Activated CD8-positive, alpha-beta memory T cell treated with anti-CD3 and anti-CD28 coated beads, Interleukin-2, amount 10 ng/mL, durations not matched to agents 7 days and 5 days (primary cell): ENCODE measurements at places on chromosomes 5 and 9. TPM values are rescaled to one million over a fixed set of nuclear protein-coding genes. Genes with fewer than 3 reads are reported as not detected.

PDCD1LG2 gene
- total RNA-seq, result 1.5 TPM

DPH7 gene
- total RNA-seq, result 45.1 TPM

GRCh38 chr9:88072831-88073375, 65.4 kb downstream of the SPATA31C2 start:
- H3K36me3 ChIP-seq, result no peaks in the 10 kb centered on the region
- no peak for DNase-seq
- H3K27me3 ChIP-seq, result peaks cover 72% of the 10 kb centered on the region
- no peak overlapping the region for H3K27ac ChIP-seq

NDFIP1 gene
- 28.5 TPM for total RNA-seq

DNA sequence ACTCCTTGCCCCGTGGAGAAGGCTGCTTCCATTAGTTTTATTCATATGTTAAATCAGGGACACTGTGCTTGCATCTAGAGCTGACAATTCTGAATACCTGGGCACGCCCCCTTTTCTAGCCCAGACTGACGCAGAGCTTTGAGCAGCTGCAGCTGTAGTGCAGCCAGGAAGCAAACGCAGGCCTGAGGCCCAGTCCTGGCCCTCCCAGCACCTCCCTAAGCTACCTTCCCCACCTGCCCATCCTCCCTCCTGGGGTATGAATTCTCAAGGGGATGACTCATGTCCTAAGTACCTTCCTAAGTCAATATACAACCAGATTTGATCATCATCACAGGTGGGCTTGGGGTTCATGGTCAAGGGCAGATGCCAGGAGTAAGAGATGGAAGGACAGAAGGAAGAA, 3.5 kb downstream of the PHF19 start:
- H3K4me1 ChIP-seq, result peaks cover 69% of the 10 kb centered on the region

- H3K27me3 ChIP-seq, result no peaks in the 10 kb centered on the region
- peaks cover 2% of the 10 kb centered on the region for H3K36me3 ChIP-seq
- no peak overlapping the region for H3K27ac ChIP-seq
- DNase-seq, result no peak
These were observed 3.3 kb downstream of the MAPKAP1 start for GRCh38 chr9:125703662-125704061.

PTAR1 gene
- total RNA-seq, result 47.5 TPM

DNA sequence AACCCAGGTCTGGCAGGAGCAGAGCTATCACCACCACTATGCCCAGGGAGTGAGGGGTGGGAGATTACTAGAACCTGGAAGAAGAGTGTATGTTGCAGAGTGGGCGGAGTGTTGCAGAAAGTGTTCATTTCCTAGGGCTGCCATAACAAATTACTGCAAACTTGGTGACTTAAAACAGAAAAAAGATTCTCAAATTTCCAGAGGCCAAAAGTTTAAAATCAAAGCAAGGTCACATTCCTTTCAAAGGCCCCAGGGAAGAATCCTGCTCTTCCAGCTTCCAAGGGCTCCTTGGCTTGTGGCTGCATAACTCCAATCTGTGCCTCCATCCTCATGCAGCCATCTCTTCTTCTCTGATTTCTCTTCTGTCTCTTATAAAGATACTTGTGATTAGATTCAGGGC, 30.6 kb upstream of the SPINK4 start:
- H3K27ac ChIP-seq, result no peak overlapping the region
- H3K36me3 ChIP-seq, result no peaks in the 10 kb centered on the region
- DNase-seq, result no peak
- H3K4me3 ChIP-seq, result no peak overlapping the region
- H3K27me3 ChIP-seq, result peaks cover 2% of the 10 kb centered on the region

GRCh38 chr9:121884057-121884541, 209.0 kb downstream of the TTLL11 start:
- no peak for DNase-seq
- H3K27ac ChIP-seq, result no peak overlapping the region
- H3K36me3 ChIP-seq, result no peaks in the 10 kb centered on the region
- no peak overlapping the region for H3K4me3 ChIP-seq
- peaks cover 57% of the 10 kb centered on the region for H3K4me1 ChIP-seq

TCERG1 gene
- 104 TPM for total RNA-seq

DNA sequence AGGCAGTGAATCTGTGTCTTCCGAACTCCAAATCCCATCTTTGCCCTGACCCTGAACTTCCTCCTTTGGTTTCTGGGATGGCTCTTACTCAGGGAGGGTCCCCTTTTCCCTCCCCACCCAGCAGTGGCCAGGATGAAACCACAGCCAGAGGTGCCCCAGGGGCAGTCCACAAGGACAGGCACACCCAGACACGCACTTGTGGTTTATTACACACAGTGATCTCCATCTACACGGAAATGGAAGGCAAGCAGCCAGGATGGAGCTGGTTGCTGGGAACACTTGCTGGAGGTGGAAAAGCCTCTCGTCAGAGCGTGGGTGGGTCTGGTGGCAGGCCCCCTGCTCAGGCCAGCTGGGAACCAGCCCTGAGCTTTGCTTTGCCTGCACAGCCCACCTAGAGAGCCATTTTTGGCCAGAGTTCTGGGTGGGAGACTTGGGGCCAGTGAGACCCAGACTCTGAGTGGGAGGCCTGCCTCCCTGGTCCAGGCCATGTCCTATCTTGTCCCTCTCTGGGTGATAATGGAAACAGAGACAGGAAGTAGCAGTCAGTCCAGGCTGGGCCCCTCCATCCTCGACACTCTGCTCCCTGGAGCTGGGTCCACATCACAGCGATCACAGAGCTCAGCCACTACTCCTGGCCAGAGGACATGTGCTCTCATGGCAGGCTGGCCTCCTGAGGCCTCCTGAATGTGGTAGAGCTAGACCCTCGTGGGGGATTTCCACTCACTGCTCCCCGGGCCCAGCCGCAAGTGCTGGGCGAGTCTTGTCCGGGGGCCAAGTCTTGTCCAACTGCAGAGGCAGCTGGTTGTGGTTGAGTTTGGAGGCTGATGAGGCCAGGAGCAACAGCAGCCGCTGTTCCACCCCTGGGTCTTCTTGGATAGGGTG, 5.1 kb upstream of the PHYKPL start:
- DNase-seq, result no peak
- H3K4me1 ChIP-seq, result peaks cover 92% of the 10 kb centered on the region
- no peaks in the 10 kb centered on the region for H3K36me3 ChIP-seq

HNRNPK gene
- total RNA-seq, result 550 TPM

DNA sequence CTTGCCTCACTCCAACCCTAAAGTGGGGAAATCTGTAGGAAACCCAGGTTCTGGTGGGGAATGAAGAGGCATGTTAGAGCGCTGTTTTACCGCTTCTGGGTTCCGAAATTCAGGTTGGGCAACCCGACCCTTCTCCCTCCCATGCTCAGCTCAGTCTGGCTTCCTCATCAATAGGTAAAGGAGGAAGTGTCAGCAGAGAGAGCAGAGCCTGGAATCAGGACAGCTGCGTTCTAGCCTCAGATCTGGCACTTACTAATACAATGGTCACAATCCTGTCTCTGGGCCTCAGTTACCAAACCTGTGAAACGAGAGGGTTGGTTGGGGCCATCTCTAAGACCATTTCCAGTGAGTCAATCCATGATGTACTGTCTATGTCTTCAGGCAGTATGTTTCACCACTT, 16.2 kb upstream of the TNIP1 start:
- peaks cover 35% of the 10 kb centered on the region for H3K36me3 ChIP-seq
- peaks cover 88% of the 10 kb centered on the region for H3K4me1 ChIP-seq
- no peak for DNase-seq
- H3K27ac ChIP-seq, result no peak overlapping the region

GRCh38 chr9:84669288-84670137, at the start of gene NTRK2:
TSS of gene NTRK2 (plus strand) at chr9:84669729. CDS start at chr9:84670749, 1,020 bp downstream.
- no peaks in the 10 kb centered on the region for H3K36me3 ChIP-seq
- peaks cover 13% of the 10 kb centered on the region for H3K4me1 ChIP-seq
- peak within 1 kb of the TSS; percentile 41 for H3K4me3 ChIP-seq

DNA sequence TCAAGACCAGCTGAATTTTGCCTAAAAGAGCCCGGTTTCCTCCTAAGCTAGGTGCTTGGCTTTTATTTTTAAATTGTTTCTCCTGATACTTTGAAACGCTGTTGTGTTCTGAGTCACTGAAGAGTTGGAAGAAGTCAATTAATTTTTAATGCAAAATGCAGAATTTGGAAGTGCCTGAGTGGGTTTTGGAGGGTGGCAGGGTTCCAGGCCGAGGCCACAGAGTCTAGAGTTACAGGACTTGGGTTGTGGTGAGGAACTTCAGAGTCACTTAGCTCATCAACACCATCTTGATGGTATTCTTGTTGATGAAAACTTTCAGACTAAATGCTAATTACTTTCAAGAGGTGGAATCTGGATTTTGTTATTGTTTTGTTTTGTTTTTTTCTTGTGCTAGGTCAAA, 130.6 kb downstream of the PDZD2 start:
- H3K4me1 ChIP-seq, result no peaks in the 10 kb centered on the region
- no peak overlapping the region for H3K27ac ChIP-seq
- DNase-seq, result no peak
- H3K4me3 ChIP-seq, result no peak overlapping the region
- no peaks in the 10 kb centered on the region for H3K36me3 ChIP-seq
- no peaks in the 10 kb centered on the region for H3K27me3 ChIP-seq

FYB1 gene
- 198 TPM for total RNA-seq

DNA sequence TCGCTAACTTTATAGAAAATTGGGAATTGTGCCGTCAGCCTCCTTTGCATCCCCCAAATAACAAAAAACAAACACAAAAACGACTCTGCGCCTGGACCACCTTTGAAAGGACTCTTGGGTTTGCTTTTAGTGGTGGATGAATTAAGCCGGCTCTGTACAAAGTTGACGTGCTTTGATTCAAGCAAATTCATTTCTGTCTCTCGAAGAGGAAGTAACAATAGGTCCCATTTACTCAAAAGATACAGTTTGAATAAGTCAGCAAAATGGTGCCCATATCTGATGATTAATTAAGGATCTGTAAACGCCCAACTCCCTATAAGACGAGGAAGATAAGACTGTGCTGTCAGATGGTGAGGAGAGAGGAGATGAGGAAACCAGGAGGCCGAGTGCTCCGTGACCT, 67.8 kb downstream of the AK8 start:
- peak; percentile 14 for DNase-seq
- peaks cover 1% of the 10 kb centered on the region for H3K4me1 ChIP-seq
- H3K27ac ChIP-seq, result no peak overlapping the region
- H3K27me3 ChIP-seq, result peaks cover 71% of the 10 kb centered on the region
- no peak overlapping the region for H3K4me3 ChIP-seq
- H3K36me3 ChIP-seq, result no peaks in the 10 kb centered on the region

LRRC26 gene
- total RNA-seq, result not detected

GRCh38 chr9:79289856-79290255, 281.9 kb upstream of the TLE4 start:
- H3K36me3 ChIP-seq, result no peaks in the 10 kb centered on the region
- H3K4me3 ChIP-seq, result no peak overlapping the region
- no peaks in the 10 kb centered on the region for H3K4me1 ChIP-seq

DNA sequence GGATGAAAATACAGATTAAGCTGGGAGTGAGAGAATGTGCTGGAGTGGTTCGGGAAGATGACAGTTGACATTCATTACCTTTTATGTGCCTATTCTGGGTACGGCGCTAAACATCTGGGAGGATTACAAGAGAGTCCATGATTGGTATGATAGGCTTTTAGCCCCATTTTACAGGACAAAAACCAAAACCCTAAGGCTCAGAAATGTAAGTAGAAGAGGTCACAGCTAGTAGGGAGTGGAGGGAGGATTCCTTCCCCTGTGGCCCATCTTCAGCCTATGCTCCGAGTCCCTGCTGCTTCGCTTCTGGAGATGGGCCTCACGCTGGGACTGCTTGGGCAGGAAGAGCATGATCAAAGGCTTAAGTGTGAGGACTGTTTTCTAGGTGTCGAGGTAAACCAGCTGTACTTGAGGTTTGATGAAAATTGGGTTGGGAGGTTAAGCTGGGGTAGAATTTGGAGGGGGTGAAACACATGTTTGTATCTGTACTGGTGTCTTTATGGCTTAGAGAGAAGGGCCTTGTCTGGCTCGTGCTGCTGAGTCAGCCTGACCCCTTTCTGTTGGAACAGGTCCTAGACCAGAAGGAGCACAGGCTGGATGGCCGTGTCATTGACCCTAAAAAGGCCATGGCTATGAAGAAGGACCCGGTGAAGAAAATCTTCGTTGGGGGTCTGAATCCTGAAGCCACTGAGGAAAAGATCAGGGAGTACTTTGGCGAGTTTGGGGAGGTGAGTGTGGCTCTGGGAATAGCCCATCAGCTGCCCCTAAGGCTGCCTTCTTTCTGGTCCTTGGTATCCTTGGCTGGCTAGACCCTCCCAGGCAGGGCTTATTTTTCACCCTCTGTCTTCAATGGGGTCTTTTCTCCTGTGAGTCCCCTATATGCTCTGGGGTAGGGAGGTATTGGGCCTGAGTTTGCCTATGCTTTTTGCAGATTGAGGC, 2.1 kb downstream of the HNRNPAB start:
- H3K4me3 ChIP-seq, result peak overlapping the region; percentile 85
- peaks cover 58% of the 10 kb centered on the region for H3K36me3 ChIP-seq
- peak overlapping the region; percentile 79 for H3K27ac ChIP-seq
- DNase-seq, result no peak
